GM12892 (cell line): ENCODE measurements at places on chromosomes 3 and 15.

DNA sequence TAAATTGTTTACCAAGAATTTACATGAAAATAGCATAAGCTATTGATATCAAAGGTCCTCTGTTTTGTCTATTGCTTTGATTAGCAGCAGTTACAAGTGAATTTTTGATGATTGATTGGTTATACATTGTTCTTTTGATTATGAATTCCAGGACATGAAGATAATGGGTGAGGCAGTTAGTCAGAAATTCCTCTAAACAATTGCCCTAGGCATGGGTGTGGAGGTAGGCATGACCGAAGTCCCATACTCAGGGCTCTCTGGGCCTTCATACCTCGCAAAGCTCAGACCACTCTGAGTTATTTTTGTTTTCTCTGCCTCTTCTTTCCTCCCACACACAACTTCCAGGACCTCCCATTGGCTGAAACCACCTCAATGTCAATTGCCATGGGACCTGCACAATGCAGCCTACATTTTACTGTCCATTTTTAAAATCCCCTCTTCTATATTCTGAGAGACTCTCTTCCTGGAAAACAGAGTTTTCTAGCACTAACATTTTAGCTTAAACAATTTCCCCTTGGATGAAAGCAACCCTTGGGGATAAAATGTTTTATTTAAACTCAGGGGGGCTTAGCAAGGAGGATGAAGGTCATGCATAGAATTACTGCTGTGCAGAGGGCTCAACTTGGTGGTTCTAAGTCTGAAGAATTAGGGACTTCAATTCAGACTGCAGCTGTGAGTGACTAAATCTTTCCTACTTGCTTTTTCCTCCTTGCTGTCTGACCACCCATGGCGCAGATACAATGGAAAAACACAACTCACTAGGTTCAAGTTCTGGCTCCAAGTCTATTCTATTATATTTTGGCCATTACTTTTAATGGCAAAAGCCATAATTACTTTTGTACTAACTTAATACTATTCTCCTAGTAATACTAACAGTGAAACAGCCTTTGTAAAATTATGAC, 594.8 kb downstream of the NTRK3 start:
- no peak for DNase-seq

DNA sequence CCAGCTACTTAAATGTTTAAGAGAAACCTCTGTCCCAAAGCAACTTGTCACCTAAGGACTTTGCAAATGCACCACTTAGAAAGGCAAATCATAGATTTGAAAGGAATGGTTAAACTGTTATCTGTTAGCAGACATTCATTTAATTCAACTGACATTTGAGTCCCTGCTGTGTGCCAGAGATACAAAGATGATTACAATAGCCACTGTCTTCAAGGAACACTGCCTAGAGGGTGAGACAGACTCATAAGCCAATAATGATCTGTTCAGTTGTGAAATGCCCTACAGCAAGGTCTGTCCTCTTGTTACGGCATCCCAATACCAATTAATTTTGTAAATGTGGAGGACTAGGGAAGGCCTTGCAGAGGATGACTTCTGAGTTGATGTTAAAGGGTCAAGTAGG, 113.1 kb downstream of the ATG7 start:
- DNase-seq = no peak

DNA sequence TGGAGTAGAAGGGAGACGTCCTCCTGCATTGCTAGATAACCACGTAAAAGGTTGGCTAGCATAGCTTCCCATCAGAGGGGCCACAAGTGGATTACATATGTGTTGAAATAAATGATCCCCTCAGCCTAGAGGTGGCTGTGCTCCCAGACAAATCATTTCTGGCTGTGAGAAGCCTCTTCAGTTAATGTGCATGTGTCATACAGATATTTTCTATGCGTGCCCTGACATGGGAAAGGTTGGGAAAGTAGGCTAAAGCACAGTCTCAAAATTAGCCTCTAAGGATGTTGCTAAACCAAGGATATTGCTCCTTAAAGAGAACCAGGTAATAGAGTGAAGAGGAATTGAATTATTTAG, 17.8 kb downstream of the USP3 start:
- no peak for DNase-seq

- no peak for DNase-seq
These were observed 156.2 kb upstream of the WNT5A start for GRCh38 chr3:55643283-55643682.

DNA sequence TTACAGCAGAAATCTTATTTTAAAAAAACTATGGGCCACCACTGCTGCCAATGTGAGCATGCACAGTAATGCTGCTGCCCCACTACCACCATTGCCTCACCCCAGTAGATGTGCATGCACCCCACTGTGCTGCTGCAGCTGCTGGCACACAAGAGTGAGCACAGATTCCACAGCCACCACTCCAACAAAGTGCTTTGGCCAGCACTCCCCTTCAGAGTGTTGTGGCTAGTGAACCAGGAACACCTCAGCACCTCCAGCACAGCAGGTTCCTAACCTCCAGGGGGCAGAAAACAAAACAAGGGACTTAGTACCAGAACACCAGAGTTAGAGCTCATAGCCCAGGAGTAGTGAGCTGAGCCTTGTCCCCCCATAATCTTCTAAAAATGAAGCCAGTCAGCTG, 629.6 kb downstream of the PYDC2 start:
- no peak for DNase-seq

DNA sequence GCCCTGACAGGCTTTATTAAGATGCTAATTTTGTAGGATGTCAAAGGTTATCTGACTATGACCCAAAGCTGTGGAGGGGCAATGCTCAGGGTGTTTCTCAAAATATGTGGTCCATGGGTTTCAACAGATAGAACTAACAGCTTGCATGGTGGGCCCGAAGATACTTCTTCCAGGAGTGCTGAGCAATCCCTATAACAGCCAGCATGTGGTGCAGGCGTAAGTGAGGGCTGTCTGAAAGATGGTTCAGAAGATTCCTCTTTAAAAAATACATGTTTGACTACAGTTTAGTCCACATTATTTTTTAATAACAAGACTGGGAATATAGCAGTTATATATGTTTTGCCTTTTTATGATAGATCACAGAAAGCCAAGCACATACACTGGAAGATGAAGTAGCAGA, 7.6 kb downstream of the SCG3 start:
- no peak for DNase-seq

GRCh38 chr3:132416161-132416560, 1.1 kb upstream of the DNAJC13 start:
- DNase-seq = no peak

- DNase-seq = no peak
These were observed 1010.9 kb downstream of the NTRK3 start for GRCh38 chr15:87245592-87245991.

- DNase-seq = no peak
These were observed 169.2 kb downstream of the ROBO1 start for GRCh38 chr3:79598594-79598993.

DNA sequence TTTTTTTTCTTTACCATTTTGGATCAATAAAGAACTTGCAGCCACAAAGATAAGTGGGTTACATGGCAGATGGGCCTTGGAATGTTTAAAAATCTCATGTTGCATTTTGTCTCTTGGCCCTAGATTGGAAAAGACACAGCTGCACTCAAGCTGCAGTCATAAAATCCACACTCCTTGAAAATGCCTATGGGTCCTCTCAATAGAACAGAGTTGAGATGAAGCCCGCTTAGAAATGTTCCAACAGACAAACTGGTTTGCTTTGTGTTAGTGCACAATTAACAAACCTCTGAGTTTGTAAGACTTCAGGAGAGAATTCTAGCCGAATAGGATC, 401.2 kb upstream of the CDIN1 start:
- no peak for DNase-seq

DNA sequence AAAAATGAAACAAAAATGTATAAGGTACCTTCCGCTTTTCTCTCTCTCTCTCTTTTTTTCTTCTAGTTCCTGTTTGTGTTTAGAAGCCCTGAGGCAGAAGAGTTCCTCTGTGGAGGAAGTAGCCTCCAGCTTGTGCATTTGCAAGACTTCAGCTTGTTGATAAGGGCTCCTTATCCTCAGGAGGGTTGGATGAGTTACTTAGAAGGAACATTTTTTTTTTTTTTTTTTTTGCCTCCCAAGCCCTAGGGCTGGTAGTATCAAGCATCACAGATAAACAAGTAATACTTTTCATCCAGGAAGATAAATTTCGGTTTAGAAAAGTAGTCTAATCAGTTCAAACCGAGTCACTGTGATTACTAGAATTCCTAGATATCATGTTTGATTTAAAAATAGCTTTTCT, 91.0 kb upstream of the CBLB start:
- DNase-seq = no peak

DNA sequence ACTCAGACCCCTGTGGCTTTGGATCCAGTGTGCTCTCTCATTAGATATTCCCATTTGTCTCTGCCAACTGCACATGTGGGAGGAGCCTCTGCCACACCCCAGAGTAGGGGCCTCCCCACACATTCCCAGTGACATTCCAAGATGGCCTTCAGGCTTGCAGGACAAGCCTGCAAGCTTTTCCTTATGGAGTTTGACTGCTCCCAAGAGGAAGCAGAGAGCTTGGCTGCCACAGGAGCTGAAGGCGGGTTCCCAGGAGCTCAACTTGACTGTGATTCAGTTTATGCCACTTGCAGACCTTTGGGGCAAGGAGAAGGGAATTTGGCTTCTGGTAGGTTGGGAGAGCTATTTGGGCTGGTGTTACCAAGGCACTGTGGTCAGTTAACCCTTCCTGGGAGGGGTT, 22.5 kb upstream of the EPHB1 start:
- no peak for DNase-seq

GRCh38 chr3:165641569-165642310, 195.5 kb downstream of the BCHE start:
- DNase-seq = no peak

DNA sequence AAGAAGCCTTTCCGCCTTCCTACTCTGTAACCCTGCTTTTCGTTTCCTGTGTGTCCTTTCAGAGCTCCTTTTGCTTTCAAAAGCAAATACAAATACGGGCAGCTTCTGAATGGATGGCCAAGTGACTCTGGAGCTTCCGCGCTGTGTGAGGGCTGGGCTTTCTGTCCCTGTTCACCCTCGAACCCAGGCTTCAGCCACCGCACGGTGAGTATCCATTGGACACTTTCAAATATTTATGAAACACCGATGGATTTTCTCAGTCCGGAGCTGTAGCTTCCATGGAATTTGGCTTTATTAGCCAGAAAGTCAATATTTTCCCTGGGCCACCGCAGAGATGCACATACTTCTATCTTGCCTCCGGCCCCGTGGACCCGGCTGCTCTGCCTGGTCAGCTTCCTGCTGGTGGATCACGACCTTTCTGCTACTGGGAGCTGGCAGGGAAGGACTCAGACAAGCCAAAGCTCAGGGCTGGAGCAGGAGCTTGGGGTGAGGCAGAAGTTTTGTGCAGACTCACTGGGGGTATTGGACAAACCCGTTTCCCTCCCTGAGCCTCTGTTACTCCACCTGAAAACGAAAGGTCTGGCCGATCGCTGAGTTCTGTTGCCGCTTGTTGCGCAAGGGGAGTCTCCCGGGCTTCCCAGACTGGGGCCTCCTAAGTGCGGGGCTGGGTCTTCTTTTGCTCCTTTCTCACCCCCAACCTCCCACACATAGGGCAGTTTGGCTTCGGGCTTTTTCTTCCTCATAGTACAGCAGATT, 63.6 kb downstream of the LINGO1 start:
- DNase-seq = no peak

- no peak for DNase-seq
These were observed 65.4 kb downstream of the BDH1 start for GRCh38 chr3:197490098-197491058.

GRCh38 chr15:36156879-36157427, 422.5 kb upstream of the CDIN1 start:
- no peak for DNase-seq

DNA sequence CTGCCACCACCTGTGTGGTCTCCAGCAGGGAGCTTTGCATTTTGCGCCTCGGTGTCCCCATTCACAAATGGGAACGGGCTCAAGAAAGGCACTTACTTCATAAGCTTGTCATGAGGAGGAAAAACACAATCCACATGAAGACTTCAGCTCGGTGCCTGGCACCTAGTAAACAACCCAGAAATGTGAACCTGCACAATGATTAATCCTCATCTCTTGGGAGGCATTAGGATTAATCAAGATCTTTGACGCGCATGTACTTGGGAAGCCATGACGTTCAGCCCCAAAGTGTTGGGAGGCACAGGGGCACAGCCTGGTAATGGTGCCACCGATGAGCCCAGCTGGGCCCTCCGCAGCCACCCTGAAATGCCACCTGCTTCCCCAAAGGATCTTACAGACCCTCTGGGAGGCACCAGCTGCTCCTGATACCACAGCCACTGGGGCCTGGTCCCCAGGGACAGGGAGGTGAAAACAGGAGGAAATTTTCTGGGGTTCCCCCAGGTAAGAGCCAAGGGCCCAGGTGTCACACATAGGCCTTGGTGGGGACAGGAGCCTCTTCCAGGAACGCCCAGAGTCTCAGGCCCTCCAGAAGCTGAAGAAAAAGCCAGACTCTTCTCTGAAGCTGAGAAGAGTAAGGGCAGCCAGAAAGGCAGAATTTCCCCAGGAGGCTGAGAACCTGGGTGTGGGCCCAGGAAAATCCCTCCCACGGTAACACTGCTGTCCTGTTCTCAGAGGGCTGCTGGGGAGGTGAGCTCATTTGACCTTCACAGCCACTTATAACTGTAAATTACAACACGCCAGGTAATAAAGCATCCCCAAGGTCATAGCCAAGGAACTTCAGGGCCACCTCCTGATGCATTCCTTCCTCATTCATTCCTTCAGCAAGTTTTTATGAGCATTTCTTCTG, 507.5 kb downstream of the SHQ1 start:
- no peak for DNase-seq

DNA sequence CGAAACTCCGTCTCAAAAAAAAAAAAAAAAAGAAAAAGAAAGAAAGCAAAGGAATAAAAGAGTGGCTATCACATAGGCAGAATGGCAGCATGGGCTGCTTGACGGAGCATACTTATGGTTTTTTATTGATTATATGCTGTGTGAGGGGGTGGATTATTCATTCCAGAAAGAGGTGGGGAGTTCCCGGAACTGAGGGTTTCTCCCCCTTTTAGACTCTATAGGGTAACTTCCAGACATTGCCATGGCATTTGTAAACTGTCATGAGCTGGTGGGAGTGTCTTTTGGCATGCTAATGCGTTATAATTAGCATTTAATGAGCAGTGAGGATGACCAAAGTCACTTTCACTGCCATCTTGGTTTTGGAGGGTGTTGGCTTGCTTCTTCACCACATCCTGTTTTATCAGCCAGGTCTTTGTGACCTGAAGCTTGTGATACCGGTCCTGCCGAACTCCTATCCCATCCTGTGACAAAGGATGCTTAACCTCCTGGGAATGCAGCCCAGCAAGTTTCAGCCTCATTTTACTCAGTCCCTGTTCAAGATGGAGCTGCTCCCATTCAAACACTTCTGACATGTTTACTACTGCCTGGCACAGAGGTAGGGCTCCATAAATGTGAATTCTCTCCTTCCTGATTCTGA, 15.8 kb upstream of the ABHD17C start:
- no peak for DNase-seq

DNA sequence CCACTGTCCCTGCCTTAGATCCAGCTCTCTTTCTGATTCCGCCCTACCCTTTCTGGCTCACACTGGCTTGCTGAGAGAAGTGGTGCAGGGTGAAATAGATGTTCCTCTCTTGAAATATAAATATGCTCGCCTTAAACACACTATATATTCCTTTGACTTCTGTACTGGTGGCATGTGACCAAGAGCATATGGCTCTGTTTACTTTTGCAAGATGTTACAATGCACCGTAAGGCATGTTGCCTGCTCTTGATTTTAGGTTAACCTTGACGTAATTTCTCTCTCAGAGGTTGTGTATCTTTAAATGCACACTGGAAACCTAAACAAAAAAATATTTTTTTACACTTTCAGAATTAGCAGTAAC, 749 bp downstream of the RSRC1 start:
- no peak for DNase-seq
